IPS DF 6.9 (cell line): ENCODE measurements at places on chromosomes 2 and 18.

DNA sequence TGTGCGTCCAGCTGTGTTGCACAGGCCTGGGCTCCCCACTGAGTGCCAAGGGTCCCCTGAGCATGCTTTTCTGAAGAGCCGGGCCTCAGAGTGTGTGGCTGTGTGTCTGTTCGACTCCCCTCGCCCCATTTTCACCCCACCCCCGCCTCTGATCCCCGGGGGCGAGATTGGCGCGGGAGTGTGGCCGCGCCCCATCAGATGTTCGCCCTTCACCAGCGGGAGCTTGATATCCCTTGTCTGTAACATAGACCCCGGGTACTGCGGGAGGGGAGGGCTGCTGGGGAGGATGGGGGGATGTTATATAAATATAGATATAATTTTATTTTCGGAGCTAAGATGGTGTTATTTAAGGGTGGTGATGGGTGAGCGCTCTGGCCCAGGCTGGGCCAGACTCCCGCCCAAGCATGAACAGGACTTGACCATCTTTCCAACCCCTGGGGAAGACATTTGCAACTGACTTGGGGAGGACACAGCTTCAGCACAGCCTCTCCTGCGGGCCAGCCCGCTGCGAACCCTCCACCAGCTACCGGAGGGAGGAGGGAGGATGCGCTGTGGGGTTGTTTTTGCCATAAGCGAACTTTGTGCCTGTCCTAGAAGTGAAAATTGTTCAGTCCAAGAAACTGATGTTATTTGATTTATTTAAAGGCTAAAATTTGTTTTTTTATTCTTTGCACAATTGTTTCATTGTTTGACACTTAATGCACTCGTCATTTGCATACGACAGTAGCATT, 1.5 kb downstream of the RHOB start:
- no peak for DNase-seq

DNA sequence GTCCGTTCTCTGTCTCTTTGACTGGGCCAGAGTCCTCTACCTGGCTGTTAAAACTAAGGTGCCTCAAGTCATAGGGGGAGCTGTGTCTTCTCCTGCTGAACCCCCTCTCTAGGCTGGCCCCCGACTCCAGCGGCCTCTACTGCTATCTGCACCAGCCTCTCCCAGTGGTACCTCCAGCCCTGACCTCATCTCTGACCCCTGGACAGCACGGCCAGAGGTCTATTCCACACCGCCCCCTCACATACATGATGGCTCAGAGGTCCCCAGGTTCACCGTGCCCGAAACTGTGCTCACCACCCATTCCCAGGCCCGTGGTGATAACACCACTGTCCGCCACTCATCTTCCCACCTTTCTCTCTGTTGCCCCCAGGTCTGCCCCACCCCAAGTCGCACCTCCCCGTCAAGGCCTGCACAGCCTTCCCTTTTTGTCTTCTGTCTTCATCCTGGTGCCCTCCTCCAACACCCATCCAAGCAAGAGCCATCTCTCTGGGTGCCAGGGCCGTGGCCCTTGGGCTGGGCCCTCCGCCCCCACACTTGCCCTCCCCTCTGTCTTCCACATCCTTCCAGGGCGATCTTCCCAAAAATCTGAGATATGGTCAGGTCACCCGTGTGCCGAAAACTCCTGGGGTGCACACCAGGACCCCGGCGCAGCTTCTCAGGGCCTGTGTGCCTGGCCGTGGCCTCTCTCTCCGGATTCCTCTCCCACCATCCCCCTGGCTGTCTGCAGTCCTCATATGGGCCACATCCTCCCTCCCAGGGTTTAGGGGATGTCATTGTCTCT, 134.4 kb upstream of the ID2 start:
- DNase-seq, result no peak

DNA sequence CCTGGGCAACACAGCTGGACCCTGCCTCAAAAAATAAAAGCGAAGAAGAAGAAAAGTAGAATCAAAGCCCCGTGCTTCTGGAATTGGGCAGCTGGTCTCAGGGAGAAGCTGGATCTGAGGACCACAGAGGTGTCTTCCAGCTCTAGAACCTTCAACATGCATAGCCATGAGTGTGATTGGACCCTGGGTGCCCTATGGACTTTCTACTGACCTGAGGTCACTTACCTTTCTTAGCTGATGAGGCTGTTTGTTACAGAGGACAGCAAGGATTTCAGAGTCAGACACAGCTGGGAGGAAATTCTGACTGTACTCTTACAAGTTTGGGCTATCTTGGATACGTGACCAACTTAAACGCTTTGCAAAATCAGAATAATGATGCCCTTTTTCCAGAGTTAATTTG, 82.4 kb upstream of the GATA6 start:
- no peak for DNase-seq

DNA sequence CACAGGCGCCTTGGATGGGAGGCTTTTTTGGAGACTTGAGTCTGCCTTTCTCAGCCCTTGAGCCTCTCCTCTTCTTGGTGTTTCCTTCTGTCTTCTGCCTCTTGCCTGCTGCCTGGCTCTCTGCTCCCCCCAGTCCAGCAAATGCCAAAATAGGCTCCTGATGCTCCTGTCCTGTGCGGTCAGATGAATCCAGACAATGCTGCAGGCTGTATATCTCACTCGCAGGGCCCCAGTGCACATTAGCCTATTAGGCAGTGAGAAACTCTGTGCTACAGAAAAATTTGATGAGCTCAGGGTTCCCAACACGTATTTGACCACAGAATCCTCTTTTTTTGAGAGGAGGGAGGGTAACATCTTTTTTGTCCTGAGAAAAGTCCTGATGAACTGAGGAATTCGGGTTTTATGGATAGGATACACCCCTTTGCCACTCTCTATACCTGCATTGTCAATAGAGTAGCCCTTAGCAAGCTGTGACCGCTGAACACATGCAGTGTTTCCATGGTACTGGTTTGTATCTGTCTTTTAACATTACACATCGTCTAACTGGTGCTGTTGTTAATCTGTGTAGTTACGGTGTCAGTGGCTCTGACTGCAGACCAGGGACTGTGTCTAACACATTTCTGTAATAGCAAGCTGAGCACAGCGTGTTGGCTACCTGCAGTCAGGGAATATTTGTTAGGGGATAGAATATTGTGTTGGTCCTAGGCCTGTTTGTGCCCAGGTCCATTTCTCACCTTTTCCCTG, 50.8 kb downstream of the FAM228A start:
- no peak for DNase-seq

GRCh38 chr2:223001797-223002175, 50.2 kb upstream of the KCNE4 start:
- no peak for DNase-seq

- DNase-seq, result no peak
These were observed 291.8 kb upstream of the TNP1 start for GRCh38 chr2:217151509-217152206.

GRCh38 chr2:201344663-201345366, 12.3 kb downstream of the FLACC1 start:
- DNase-seq, result no peak

DNA sequence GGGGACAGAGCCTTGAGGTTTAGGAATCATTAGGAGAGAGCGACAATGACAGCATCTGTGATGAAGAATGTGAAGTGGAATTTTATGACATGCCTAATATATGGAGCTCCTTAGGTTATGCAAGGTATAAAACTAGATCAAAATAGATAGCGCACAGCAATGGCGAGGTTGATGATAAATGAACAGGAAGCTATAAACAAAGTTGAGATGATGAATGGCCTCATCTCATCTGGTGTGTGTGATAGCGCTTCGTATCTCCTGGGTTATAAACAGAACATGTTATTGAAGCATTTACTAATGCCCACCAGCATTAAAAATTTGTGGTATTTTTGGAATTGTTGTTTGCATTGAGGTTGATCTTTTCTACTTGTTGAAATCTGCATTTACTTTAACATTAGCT, 231.5 kb downstream of the LTBP1 start:
- no peak for DNase-seq

DNA sequence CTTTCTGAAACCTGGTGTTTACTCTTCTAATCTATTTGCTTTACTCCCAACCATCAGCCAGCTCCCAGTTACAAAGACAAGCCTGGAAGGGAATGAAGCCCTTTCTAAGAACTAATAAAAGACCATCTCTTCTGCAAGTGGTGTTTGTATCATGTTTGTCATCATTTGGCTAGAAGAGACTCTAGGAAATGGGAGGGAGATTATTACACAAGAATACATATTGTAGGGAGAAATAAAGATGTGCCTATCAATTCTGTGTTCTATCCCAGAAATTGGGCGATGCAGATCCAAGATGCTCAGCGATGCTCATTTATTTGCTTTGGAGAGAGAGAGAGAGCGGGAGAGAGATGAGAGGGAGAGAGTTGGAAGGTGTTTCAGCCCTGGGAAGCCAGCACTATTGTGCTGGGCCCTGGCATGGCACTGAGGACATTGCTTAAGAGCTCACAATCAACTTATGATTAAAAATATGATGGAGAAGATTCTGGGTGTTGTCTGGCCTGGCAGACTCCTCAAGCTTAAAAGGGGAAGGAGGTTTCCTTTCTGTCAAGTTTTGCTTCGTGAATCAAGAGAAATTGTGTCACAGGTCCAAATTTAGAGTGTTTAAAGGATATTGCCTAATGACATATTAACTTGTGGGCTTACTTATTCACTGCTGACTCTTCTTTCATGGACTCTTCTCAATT, 41.8 kb upstream of the AFF3 start:
- no peak for DNase-seq

- no peak for DNase-seq
These were observed 924.9 kb upstream of the FAM98A start for GRCh38 chr2:34523958-34524514.

DNA sequence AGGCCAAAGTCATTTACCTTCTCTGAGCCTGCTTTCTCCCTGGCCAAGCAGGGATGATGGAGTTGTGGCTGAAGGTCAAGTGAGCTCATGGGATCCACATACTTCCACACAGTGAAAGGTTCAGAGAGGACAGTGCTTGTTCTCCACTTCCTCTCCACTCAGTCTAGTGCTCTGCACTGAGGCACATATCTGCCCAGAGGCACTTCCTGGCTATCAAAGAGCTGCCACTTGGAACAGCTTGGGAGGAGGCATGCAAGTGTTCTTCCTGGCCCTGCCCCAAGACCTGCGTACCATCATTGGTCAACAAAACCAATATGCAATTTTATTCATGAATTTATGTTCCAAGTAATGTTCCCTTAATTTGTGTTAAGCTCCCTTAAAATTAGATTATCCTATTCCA, 71.9 kb downstream of the RNF152 start:
- no peak for DNase-seq

- DNase-seq, result no peak
These were observed 44.7 kb downstream of the DIS3L2 start for GRCh38 chr2:232006253-232006652.

DNA sequence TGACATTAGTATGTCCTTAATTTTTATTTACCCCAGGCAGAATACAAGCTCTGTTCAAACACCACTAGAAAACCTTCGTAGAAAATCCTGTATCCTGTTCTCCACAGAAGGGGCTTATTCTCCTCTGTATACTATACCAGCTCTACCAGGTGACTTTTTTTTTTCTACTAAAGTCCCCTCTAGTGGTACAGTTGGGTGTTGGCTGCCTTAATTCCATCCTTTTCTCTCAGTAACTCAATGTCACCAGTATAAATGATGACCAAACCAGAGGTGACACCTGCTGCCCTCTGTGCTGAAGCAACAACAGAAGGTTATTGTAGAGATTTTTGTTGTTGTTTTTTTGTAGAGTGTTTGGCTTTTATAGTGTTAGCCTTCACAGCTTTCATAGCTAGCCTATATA, 1322.0 kb downstream of the LRP1B start:
- DNase-seq, result no peak

GRCh38 chr2:229899604-229900003, 22.2 kb downstream of the TRIP12 start:
- no peak for DNase-seq

- DNase-seq, result no peak
These were observed 25.2 kb upstream of the ACVR1 start for GRCh38 chr2:157901325-157901724.

GRCh38 chr18:50399582-50399981, 24.7 kb downstream of the SKA1 start:
- DNase-seq, result no peak

DNA sequence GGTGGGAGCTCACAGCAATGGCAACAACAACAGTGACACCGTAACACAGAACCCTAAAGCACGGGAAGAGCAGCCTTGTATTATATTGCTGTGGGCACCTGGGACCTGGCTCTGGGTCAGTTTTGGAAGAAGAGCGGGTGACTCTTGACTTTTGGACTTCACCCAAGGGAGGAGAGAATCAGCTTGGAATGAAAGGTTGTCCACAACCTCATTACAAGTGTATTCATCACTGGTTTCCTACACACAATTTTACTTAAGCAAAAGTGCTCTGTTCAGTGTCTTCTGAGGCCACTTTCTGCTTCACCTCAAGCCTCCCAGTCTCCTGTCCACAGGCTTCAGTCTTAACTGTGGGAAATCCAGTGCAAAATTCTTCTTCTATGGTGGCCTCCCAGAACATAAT, 263.8 kb downstream of the KCNE4 start:
- no peak for DNase-seq

DNA sequence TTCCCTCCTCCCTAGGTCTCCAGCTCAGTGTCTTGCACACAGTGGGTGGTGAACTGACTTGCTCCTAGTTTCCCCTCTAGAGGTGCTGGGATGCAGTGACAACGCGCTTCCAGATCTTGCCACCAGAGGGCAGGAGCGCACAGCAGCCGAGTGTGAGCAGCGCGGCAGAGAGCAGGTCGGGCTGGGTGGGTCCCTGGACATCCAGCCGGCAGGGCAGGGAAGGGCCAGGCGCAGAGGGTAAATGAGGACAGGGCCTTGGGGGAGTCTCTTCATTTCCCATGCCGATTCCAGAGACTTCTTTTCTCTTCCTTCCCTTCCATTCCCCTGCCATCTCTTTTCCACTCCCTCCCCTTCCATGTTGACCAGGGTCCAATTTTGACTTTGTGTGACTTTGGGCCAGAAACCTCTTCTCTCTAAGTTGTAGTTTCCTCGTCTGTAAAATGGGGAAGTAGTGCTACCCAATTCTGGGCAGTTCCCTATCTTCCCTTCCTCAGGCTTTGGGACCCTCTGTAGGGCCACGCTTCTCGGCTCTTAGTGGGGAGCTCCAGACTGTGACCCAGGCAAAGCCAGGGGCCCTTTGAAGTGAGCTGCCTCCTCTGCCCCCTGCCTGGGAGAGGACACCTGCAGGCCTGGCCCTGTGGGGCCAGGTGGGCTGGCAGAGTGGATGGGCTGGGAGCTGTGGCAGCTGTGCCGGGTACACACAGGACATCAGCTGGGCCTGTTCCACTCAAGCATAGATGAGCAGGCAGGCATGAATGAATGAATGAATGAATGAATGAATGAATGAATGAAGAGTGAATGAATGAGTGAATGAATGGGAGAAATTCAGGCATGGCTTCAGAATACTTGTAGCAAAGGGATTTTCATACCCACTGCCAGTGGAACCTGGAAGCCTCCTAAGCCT, 43.3 kb upstream of the TAF1B start:
- peak; percentile 93 for DNase-seq

DNA sequence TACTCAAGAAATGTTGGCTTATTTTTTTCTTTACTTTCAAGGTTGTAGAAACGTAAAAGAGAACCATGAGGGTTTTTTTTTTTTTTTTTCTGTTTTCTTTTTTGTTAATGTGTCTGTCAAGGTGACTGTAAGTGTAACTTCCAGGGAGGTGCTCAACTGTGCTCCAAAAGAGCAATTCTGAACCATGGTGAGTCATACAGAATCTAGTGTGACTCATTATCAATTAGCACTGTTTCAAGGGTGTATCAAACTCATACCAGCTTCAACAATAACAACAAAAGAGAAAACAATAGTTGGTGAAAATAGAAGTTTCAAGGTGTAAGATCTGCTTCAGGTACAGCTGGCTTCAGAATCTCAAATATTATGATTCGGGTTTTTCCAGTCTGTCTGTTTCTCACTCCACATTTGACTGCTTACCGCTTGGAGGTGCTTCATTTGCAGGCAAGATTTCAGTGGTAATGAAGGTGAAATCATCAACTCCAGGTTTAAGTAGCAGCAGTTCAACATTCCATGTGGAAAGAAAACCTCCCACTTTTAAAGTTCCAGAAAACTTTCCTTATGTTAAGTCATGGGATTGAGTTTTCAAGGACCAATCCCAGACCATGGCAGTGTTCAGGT, 850.6 kb downstream of the CNTNAP5 start:
- no peak for DNase-seq
